Muscle of leg (tissue), 16 donors: ENCODE measurements at places on chromosomes 7 and 10. TPM values are rescaled to one million over a fixed set of nuclear protein-coding genes. Genes with fewer than 3 reads are reported as not detected.

VIM gene
- 2,331 TPM for total RNA-seq

NAT16 gene
- not detected for total RNA-seq

SPAM1 gene
- not detected for total RNA-seq

IRF5 gene
- total RNA-seq: 2.7 TPM
